ENCODE measurements at places on chromosomes 6 and 20.

DNA sequence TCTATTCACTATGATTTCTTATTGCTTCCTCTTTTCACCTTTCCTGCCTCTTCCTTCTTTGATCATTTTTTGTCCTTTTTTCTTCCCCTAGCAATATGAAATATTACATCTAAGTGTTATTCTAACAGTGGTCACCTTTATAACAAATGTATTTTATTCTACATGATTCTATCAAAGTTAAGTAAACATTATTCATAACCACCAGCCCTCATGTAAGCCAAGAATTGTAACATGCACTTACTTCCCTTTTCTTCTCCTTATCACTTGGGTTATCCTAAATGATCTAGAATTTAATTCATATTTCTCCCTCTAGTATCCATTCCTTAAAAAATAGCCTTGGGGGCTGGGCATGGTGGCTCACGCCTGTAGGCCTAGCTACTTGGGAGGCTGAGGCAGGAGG, 88.3 kb upstream of the SLC22A23 start:
- DNase-seq, result no peak

DNA sequence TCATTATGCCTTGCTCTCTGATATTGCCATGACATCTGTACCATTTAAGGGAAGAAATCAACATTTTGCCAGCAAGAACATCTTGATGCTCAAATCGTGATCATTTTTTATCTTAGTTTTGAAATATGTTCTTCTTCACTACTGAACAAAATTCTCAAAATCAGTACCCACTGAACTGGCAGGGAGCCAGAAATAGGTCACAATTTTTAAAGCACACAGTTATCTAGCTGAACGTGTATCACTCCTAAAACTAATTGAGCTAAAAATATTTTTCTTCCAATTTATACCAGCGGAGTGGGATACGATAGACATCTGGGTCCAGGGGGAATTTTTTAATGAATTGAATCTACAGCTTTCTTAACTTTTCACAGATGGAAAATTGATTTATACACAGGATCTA, 11.3 kb downstream of the IL17F start:
- DNase-seq, result no peak

DNA sequence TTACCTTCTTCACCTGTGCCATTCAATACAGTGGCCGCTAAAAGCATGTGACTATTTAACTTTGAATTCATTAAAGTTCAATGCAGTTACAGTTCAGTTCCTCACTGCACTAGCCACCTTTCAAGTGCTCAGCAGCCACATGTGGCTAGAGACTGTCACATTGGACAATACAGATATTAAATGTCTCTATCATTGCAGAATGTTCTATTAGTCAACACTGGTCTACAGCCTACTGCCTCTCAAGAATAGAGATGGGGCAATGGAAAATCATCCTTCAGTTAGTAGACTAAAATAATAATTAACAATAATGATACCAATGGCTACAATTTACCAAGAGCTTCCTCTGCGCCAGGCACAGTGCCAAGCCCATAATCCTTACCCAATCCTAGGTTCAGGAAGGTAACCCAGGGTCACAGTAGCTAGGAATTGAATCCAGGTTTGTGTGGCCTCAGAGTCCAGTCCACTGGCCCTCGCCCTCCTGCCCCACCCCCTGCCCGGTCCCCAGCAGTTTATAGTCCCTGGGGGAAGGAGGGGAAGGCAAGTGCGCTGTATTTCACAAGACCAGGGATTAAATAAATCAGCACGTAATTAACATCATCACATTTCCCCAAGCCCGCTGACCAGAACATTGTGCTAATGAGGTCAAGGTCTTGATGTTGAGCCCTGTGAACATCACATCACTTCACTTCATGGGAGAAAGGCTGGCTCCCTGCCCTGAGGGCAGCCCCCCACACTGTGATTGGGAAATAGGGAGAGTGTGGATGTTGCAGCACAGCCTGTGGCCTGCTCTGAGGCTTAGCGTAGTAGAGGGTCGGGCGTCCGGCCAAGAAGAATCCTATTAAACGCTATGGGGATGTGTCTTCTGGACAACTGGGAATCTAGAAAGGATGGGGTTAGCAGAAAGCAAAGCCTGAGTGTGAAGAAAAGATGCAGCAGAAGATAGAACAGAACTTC, 147.2 kb downstream of the VEGFA start:
- DNase-seq, result no peak

DNA sequence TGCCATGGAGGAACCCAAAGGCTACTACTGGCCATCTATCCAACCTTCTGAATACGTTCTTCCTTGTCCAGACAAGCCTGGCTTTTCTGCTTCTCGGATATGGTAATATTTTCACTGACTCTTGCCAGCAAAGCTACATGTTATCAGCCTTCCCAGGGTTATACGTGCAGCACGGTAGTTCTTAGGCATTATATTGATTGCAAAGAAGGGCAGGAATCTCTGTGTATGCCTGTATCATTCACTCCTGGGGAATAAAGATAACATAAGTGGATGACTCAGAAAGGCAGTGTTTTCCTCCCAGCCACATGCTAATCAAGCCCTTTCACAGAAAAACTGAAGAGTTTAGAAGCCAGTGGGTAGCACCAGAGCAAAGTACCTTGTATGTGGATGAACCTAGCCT, 98.7 kb downstream of the ADGRG6 start:
- no peak for DNase-seq

DNA sequence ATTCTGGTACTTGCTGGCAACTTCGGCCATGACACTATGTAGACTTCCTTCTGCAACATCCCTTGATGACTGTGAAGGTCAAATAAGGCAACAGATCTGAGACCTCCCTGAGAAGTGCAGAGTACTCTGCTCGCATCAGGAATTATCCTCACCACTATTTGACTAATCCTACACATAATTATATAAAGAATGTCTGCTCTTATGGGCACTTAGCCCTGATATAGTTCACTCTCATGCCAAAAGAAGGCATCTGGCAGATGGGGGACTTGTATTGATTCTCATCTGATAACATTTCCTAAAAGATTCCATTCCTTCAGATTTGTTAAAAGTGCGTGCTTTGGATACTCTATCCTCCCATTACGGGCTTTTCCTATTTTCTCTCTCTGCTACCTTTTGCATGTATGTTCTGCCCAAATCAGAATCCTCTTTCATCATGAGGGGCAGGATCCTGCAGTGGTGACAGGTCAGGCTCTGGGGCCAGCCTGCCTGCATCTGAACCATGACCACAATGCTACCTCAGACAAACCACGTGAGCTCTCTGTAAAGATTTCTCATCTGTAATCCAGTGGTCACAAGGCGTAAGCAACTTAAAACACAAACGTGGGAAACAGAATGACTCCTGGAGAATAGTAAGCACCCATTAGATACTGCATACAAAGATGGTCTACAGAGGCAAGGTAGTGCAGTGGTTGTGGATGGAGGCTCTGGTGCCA, 134.0 kb downstream of the GJA10 start:
- DNase-seq, result no peak

DNA sequence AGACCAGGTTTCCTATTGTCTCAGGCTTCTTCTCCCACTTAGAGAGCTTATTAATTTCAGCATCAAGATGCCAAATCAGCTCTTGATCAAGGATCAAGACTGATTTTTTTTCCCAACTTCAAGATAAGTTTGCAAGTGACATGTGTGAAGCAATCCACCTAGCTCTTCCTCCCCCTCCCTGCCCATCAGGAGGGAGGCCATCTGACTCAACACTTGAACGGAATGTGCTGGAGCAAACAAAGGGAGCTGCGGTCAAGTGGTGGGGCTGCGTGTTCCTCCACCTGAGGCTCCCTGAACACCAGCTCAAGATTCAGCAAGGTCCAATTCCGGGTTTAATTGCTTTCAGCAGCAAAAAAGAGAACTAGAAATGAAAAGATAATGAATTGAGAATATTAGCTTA, 38.7 kb downstream of the TTI1 start:
- no peak for DNase-seq

DNA sequence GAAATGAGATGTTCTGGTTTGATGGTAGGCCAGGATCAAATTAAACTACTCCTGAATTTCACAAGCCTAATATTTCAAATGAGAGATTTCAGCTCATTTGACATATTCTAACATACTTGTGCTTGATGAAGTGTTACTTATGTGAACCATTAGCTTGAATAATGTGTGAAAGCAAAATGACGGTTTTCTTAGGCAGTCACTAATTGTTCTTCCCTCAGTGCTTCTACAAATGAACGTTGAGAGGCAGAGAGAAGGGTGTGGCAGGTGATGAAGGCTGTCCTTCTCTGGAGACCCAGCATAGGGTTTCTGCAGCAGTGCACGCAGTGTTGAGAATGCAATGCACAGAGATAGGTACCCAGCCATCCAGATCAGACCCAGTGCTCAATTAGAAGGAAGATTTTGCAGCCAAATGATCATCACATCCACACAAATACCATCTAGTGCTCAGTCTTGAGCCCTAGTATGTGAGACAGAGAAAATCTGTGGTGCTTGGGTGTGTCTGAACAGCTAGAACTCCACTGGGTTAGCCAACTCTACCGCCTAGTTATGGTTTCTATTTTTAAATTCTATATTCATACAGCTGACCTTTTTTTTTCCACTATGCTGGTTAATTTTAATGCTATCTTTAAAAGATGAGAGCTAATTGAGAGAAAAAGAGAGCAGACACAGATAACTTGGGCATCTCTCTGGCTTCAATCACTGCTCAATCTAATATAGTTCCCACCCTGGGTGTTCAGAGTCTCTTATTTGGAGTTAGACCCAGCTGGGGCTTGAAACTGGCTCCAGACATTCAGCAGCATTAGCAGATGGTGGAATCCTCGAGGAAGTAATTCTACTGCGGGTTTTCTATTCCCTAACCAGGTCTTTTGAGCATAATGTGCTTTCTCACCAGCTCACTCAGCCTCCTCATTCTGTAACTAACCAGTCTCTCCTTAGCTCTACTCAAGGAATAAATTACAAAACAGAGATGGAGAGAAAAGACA, 4.4 kb upstream of the MYLIP start:
- no peak for DNase-seq

DNA sequence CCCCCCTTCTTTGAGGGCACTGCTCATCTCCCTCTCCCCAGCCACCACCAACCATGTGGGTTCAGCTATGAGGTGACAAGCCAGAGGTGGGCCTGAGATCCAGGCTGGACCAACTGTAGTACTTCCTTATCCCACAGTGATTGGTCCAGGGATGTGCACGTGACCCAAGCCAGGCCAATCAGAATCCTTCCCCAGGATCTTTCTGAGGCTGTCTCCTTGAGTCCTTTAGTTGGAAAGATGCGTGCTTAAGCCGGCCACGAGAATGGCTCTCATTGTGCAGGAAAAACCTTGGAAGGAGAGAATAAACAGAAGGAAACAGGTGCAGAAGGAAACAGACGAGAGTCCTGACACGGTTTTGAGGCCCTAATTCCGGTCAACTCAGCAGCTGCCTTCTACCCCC, 39.2 kb downstream of the ZC3H12D start:
- no peak for DNase-seq

Data from cerebellum (tissue), 4 donors.